Cortex of kidney (tissue), 1 donor: ENCODE measurements at places on chromosomes 2 and 18.

- DNase-seq, result no peak
Measured at GRCh38 chr2:241270531-241270930, 44.9 kb downstream of the HDLBP start.

DNA sequence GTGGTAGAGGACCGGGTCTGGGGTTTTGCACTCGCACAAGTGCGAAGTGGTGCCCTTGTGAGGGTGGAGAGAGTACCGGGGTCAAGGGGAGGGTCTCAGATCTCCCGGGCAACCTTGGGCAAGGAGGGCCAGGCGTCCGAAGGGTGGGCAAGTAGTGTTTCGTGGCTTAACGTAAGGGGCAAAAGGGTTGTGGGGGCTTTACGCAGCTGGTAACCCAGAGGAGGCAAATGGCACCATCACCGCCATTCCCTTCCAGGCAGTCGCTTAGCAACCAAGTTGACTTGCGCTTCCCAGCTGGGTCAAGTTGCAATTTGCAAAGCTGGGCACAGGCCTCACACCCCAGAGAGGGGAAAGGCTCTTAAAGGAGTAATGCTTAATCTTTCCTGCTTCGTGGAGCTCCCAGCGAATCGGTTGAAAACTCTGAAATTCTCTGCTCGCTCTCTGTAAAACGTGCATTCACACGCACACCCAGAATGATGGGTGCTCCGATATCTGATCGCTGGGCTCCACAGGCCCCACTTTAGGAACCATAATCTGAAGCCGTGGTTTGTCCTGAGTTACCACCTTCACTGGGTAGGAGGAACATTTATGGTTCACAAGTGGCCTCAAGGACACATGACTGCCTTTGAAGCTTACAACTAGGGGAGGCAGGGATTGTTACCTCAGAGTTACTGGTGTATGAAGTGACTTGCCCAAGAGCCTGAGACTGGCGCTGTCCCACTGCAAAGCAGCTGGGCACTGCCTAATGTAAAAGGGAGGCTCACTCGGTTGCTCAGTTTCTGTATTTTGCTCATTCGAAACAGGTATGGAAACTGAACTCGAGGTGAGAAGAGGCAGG lies 127.9 kb downstream of the UXS1 start:
- no peak for DNase-seq

- no peak for DNase-seq
Measured at GRCh38 chr2:239106966-239107365, 259.1 kb downstream of the TWIST2 start.

GRCh38 chr2:236209996-236210395 lies 41.8 kb upstream of the GBX2 start:
- DNase-seq, result no peak

GRCh38 chr2:128686881-128687555 lies 368.4 kb upstream of the HS6ST1 start:
- DNase-seq, result no peak

- DNase-seq, result no peak
Measured at GRCh38 chr2:215946586-215946985, 66.8 kb downstream of the MREG start.

DNA sequence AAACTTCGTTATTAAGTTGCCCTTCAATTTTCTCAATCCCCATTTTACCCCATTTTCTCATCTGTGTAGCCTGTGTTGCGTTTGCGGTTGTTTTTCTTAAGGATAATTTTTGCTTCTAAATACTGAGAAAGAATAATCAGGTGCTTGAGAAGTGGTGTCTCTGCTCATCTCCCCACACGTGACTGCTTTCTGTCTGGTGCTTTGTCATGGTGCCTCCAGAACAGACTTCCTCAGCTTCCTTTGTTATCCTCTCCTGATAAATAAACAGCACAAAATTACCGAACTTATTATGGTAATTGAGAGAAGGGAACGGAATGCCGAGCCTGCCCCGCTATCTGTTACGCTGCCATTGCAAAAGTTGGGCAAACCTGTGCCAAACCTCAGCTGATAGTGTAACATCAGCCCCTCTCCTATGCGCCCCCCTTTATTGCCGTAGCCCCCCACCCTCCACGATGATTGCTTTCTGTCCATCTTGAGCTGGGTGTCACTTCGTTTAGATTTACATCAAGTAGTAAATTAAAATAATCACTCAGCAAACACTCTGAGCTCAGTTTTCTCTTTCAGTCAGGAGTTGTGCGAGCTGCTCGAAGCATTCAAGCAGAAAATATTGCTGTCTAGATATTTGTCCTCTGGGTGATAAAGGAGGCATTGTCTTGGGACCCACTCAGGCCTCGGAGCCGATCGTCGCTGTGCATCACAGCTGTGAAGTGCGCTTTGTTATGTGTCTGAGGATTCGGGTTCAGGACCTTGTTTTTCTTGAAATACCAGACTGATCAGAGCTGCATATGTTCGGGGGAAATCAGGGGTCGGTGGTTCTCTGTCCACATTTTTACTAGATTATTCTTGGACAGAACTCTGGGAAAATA lies 1008.5 kb upstream of the FANCL start:
- no peak for DNase-seq

DNA sequence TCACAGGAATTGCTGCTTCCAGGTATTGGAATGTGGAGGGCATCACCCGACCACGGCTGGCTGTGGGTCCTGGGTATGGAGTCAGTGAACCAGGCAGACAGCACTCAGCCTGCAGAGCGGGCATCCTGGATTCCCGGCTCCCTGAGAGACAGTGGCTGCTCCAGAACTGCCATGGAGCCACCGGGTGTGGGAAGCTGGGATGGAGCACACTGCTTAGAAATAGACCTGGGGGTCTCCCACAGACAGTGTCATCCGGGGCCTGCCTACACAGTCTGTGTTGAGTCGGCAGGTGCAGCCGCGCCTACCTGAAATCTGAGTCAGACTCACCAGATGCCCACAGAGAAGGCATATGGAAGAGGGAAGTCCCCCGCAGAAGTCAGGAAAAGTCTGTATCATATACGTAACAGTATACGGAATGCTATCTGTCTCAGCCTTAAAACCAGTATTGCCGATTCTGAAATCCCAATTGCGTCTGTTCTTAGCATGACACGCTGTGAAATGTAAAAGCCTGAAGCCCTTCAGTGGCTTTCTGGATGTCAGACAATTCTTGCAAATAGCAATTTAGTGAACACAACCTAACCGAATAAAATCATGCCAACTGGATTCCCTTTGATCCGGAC lies 509.7 kb upstream of the MYT1L start:
- DNase-seq, result no peak

DNA sequence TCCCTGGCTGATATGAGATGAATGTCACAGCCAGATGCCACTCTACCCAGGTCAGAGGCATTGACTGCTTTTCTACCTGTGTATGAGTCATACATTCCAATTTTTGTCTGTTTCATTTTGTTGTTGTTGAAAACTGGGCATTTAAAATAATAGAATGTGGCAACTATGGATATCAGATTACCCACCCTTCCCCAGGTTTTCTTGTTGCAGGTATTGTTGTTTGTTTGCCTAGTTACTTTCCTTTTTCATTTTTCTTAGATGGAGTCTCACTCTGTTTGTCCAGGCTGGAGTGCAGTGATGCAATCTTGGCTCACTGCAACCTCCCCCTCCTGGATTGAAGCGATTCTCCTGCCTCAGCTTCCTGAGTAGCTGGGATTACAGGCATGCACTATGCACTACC lies 70.2 kb downstream of the LRRC30 start:
- DNase-seq, result no peak

- DNase-seq, result no peak
Measured at GRCh38 chr2:240214790-240215675, 74.6 kb upstream of the OTOS start.
